IPS-NIHi11 (cell line): ENCODE measurements at places on chromosomes 1 and 21.
A peak's percentile ranks its signal among the peaks of the same experiment; 100 is the strongest.

- no peak for DNase-seq
These were observed 15.4 kb upstream of the CYYR1 start for GRCh38 chr21:26588446-26588845.

GRCh38 chr1:114075546-114076242 lies 78.0 kb downstream of the SYT6 start:
- DNase-seq: peak; percentile 35

DNA sequence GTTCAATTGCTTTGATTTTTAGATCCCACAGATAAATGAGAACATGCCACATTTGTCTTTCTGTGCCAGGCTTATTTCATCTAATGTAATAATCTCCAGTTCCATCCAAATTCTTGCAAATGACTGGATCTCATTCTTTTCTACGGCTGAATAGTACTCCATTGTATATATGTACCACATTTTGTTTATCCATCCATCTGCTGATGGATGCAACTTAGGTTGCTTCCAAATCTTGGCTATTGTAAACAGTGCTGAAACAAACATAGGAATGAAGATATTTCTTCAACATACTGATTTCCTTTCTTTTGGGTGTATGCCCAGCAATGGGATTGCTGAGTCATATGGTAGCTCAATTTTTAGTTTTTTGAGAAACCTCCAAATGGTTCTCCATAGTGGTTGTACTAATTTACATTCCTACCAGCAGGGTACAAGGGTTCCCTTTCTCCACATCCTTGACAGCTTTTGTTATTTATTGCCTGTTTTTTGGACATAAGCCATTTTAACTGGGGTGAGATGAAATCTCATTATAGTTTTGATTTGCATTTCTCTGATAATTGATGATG lies 344.4 kb downstream of the KCTD3 start:
- no peak for DNase-seq

- DNase-seq: no peak
These were observed 96.0 kb downstream of the FOXD2 start for GRCh38 chr1:47533793-47534328.

GRCh38 chr1:18989896-18990295 lies 33.4 kb upstream of the IFFO2 start:
- DNase-seq: no peak

DNA sequence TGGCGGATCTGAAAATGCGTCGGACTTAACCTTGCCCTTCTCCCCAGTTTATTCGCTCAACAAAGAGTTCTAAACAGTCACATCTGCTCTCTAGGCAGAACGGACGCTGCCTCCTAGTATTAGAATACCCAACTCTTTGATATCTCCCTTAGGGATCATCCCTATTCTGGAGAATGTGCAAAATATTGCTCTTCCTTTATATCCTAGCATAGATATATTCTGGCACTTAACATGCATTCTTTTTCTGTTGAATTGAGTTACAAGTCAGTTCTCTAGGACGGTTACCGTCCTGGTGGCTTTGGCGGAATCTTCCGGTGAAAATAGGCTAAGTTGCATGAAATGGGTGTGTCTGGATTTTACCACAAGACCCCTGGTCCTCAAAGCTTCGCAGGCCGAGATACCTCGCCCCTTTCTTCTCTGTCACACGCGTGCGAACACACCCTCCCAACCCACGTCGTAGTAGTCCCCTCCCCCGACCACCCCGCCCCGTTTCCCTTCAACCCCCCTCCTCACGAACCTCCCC lies 501 bp upstream of the DNAJC6 start:
- no peak for DNase-seq

- DNase-seq: no peak
These were observed 37.0 kb downstream of the CAPN9 start for GRCh38 chr1:230784163-230784562.

- no peak for DNase-seq
These were observed 145.1 kb upstream of the EDN2 start for GRCh38 chr1:41629571-41629970.

DNA sequence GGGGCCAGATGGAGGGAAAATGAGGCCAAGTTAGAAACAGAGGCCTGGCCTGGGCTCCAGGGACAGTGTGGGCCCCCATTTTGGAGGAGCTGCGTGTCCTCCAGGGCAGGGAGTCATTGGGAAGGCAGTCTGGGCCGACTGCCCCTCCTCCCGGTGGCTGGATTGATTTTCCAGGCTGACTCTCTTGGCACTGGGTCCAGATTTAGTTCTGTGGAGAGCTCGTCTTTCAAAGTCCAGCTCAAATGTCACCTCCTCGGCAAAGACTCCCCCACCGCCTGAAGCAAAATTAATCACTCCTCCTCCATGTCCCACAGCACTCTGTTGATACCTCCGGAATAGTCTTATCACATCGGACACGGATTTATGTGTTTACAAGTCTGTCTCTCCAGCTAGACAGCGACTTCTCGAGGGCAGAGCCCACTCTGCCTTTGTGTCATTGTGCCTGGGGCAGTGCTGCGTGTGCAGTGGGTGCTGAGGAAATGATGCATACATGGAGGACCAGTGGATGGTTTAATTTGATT lies 175.1 kb downstream of the CAMTA1 start:
- DNase-seq: no peak

DNA sequence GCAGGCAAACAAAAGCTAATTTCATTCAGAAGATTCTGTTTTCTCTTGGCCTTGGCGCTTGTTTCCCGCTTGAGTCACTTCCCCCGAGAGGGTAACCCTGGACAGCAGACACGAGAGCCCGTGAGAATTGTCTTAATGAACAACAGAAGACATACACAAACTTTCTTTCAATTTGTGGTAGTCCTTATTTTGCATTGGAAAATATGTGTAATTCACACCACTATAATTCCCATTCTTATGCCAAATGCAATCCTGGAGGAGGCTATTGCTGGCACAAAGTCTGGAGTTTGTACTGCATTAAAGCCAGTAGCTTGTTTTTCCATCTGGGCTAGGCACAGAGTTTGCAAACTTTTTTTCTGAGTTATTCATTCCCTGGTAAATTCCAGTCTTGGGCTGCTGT lies 109.8 kb upstream of the IVNS1ABP start:
- DNase-seq: no peak

DNA sequence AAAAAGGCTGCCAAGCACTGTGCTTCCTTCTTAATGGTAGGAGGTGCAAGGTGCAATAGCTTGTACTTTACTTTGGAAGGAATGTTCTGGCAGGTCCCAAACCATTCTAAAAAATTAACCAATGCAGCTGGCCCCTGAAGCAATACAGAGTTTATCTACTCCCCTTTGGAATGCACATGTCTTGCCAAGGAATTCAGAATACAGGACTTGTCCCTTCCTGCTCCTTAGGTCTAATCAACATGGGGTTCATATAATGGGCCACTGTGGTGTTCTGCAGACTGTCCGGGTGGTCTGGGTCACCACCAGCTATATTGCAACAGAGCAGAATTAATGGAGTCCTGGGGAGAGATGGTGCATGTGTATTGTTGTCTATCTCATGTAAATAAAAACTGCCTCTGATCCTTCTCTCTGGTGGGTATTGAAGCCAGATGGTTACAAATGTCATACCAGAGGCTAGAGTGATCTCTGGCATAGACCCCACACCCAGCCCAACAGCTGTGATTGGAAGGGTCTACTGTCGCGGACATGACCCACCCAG lies 112.8 kb downstream of the RIPK4 start:
- DNase-seq: no peak

DNA sequence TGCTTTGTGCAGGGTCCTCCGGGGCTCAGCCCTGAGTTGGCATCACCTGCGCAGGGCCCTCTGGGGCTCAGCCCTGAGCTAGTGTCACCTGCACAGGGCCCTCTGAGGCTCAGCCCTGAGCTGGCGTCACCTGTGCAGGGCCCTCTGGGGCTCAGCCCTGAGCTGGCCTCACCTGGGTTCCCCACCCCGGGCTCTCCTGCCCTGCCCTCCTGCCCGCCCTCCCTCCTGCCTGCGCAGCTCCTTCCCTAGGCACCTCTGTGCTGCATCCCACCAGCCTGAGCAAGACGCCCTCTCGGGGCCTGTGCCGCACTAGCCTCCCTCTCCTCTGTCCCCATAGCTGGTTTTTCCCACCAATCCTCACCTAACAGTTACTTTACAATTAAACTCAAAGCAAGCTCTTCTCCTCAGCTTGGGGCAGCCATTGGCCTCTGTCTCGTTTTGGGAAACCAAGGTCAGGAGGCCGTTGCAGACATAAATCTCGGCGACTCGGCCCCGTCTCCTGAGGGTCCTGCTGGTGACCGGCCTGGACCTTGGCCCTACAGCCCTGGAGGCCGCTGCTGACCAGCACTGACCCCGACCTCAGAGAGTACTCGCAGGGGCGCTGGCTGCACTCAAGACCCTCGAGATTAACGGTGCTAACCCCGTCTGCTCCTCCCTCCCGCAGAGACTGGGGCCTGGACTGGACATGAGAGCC lies 22.7 kb downstream of the COL6A1 start:
- no peak for DNase-seq

DNA sequence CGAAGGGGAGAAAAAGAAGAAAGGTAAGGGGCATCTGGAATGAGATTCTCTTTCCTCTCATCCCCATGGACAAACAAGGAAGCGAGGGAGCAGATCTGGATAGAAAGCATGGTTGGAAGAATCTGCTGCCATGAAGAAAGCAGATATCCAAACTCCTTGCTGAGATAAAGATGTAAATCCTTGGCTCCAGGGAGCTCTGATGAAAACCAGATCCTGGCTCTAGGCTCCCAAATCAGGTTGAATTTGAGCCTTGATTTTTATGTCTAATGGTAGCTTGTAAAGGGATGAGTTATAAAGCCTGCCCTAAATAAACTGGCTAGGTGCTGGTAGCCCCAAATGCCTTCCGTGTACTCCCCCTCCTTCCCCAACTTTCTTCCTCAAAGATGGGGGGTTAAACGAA lies 64.1 kb upstream of the LAX1 start:
- DNase-seq: no peak

- no peak for DNase-seq
These were observed 61.3 kb downstream of the TRABD2B start for GRCh38 chr1:47935856-47936255.

DNA sequence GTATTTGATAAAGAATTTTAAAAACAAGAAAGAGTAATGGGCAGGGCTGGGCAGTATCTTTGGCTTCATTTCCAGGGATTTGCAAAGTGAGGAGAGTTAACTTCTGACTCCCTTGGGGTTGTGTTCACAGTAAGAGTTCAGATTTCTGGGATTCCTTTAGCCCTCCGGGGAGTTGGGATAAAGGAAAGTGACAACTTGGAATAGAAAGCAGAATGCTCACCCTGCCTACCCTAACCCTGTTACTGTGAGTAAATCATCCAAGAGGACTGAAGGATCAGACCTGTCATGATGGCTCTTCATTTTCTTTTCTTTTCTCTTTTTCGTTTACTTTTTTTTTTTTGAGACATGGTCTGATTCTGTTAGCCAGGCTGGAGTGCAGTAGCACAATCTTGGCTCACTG lies 76.1 kb downstream of the CACHD1 start:
- DNase-seq: peak; percentile 24

- DNase-seq: no peak
These were observed 107.2 kb downstream of the C1orf21 start for GRCh38 chr1:184493987-184494388.

DNA sequence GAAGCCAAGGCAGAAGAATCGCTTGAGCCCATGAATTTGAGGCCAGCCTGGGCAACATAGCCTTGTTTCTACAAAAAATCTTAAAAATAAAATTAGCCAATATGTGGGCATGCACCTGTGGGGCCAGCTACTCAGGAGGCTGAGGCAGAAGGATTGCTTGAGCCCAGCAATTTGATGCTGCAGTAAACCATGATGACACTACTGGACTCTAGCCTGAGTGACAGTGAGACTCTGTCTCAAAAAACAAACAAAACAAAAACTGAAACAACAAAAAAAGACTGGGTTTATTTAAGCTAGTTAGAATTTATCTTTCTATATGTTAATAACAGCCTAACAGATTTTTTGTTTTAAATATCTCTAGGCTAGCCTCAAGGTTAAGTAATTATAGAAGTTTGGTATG lies 57.4 kb downstream of the SLC35A3 start:
- DNase-seq: no peak

- no peak for DNase-seq
These were observed 189.1 kb upstream of the C1orf87 start for GRCh38 chr1:60262701-60263100.

- no peak for DNase-seq
These were observed 47.7 kb upstream of the RBM15 start for GRCh38 chr1:110291241-110292030.

DNA sequence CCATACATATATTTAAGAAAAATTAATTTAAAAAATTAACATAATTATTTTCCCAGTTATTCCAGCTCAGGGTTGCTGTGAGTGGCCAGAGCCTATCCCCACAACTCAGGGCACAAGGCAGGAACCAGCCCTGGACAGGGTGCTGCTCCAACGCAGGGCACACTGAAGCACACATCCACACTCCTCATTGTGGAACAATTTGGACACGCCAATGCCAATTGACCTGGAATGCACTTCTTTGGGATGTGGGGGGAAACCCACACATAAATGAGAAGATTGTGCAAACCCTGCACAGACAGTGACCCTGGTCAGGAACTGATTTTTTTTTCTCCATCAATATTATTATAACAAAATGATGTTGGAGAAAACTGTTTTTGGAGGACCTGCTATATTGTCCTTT lies 23.4 kb downstream of the SAMSN1 start:
- no peak for DNase-seq

GRCh38 chr21:42969193-42969600 lies 5.2 kb upstream of the PKNOX1 start:
- no peak for DNase-seq

DNA sequence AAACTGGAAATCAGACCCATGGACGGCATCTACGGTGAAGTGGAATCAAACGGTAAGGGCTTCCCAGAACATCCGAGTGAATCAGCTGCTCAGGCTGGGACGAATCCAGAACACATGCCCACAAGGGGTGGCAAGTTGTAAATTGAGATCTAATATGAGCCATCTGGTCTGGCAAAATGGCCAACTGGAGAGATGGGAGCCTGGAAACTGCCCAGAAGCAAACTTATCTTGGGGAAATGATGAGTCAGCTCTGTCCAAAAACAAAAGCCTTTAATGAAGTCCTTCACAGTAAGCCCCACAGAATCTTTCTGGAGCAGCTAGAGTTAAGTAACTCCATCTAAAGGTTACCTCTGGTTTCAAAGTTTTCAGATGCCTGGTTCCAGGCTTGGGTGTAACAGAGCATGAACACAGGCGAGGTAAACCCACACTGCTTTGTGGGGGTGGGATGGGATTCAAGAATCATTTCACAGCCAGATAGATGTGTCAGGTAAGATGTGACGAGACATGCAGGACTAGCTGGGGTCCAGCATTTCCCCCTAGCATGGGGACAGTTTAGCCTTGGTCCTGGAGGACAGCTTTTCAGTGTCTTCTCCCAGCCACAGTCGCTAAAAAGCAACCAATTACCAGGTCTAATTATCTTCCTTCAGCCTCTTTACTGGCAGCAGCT lies 10.5 kb upstream of the SRP9 start:
- DNase-seq: no peak

- DNase-seq: no peak
These were observed 113.1 kb downstream of the RRAGC start for GRCh38 chr1:38746402-38746935.

DNA sequence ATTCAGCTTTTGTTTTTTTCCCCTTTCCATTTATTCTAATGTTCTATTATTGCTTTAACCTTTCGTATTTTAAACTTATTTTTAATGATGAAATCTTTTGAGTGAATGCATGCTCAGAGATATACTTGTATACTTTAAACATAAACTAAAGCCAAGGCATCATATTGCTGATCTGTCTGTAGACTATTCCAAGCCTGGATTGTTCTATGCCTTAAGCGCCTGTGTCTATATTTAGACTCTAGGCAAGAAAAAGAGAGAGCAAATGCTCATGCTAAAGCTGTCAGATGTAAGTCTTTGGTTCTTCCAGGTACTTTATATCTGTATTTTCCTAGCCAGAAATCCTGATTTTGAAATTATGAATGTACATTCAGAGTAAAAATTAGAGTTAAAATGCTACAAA lies 14.4 kb downstream of the SH3GLB1 start:
- no peak for DNase-seq
